ENCODE measurements at places on chromosomes 7 and 10.

DNA sequence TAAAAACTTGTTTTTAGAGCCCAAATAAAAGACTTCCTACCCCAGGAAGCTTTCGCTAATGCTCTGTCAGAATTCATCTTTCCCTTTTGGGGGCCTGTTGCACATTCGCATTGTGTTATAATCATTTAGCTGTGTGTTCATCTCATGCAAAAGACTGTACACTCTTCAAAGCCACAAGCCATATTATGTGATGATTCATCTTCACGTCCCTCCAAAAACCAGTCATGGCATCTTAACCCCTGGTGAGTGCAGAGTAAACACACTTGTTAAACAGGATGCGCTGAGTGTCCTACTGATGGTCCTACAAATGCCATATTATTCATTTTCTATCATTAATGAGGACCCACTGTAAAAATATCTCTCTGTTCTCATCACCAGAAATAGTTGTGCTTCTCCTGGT, 235.4 kb downstream of the KIAA1217 start:
- DNase-seq: no peak

DNA sequence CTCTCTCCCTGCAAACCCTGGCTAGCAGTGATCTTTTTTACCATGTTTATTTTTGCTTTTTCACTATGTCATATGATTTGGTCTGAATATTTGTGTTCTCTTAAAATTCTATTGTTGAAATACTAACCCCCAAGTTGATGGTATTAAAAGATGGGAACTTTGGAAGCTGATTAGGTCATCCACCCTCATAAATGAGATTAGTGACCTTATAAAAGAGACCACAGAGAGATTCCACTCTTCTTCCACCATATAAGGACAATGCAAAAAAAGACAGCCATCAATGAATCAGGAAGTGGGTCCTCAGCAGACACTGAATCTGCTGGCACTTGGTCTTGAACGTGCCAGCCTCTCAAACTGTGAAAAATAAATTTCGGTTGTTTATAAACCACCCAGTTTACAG, 112.8 kb upstream of the KCND2 start:
- DNase-seq: no peak

- DNase-seq: no peak
These were observed 4.3 kb upstream of the C1GALT1 start for GRCh38 chr7:7178081-7178480.

DNA sequence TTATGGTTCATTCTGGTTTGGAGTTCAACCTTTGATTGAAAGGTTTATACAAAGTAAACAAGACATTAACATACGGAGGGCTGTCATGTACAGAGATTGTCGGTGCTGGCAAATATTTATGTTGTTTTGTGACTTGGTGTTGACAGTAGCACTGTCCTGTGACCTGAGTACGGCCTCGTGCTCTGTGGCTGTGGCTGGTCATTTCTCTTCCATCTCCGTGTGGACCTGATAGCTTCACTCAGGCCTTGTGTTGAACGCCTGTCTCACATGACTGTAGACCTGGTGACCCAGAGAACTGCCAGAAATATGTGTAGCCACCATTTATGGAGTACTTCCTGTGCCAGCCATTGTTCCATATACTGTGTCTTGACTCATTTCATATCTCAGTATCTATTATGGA, 311.6 kb downstream of the CCDC3 start:
- DNase-seq: peak; percentile 5

- no peak for DNase-seq
These were observed 533.2 kb upstream of the POM121L12 start for GRCh38 chr7:52502281-52502680.

DNA sequence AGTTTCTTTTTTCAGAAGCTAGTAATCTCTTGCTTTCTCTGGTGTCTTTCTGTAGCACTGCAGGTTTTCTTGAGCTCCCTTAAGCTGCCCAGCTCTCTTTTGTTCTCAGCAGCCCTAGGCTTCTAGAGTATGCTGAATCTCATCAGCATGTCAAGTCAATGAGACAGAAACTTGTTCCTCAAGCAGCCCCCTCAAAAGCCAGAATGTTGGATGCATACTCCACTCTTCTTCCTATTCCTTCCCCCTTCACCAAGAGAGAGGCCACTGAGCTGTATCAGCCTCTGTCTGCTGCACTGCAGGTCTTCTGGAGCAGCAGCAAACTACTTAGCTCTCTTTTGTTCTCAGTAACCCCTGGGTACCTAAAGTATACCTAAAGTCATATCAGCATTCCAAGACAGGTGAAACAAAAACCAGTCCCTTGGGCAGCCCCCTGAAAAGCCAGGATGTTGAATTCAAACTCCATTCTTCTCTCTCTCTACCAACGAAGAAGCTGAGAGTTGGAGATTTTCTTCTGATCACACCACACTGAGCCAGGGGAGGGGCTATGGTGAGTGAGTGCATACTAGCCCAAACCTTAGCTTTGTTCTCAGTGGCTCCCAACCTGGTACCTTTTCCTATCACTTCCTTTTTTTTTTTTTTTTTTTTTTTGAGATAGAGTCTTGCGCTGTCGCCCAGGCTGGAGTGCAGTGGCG, 73.3 kb upstream of the WAC start:
- no peak for DNase-seq

DNA sequence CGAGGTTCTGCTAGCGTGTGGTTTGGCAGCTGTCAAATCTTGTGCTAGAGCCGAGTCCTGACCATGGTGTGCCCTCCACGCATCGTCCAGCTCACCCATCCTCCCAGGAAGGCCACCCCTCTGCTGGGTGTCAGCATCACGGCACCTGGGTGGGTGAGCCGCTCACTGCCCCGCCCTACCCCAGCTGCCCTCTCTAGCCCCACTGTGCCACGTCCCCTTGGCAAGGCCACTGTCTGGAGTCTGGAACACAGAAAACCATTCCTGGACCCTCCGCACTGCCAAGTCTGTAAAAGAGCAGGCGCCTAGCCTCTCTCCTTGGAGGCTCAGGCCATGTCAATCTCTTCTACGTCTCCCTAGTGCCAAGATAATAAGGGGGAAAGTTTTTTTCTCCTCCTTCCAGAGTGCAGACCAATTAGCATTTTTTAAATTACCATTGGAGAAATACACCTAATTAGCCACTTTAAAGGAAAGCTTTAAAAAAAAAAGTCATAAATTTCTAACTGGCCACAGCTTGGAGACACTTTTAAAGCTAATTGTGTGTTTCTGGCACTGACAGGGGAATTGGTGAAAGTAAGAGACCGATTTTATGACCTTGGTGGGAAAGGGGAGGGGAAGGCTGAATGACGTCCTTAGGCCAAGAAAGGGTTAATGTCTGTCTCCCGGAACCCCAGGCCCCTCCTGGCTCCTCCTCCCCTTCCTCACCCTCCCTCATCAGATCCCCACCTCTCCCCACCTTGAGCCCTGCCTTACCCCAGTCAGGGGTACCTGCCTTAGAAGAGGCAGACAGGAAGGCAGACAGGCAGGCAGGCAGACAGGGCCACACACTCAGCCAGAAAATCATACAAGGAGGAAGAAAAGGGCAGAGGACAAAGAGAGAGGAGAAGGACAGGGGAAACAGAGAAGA, 151.2 kb downstream of the PLXNA4 start:
- DNase-seq: no peak

GRCh38 chr7:127254163-127254684, 1.5 kb upstream of the GRM8 start:
- DNase-seq: no peak

DNA sequence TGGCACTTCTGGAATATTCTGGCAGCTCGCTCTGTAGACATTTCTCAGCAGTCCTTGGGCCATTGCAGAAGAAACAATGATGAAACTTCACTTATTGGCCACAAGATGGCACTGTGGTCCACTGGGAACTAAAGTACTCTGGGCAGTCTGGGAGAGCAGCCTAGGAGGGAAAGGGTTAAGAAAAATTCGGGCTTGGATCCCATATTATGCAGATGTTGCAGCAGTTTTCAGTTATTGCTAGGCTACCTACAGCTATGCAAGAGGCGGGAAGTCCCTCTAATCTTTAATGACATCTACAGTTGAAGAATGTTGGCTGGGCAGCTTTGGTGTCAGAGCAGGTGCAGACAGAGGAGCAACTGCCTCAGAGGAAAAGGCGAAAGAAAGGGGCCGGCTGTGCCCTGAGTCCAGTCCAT, 201.7 kb upstream of the PRSS58 start:
- peak; percentile 40 for DNase-seq
